Gastroesophageal sphincter (tissue), 4 donors: ENCODE measurements at places on chromosomes 12 and 14.

DNA sequence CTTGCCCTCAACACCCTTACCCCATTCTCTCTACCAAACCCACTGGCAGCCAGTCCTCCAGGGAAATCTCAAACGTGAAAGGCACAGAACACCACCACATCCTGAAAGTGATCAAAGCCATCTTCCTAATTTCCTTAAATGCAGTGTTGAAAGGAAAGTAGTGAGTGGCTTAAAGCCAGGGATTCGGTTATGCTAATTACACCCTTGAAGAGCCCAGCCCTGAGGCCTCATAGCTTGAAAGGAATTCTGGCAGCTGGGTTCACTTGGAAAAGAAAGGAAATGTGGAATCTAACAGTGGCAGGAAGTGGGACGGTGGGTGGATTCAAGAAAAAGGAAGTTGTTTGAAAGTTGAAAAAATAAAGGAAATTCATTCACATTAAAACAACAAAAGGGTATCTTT is 73.0 kb upstream of the FICD start:
- no peak overlapping the region for H3K4me3 ChIP-seq
- no peaks in the 10 kb centered on the region for H3K4me1 ChIP-seq
- no peak for ATAC-seq
- no peaks in the 10 kb centered on the region for H3K27me3 ChIP-seq
- H3K27ac ChIP-seq = no peak overlapping the region

DNA sequence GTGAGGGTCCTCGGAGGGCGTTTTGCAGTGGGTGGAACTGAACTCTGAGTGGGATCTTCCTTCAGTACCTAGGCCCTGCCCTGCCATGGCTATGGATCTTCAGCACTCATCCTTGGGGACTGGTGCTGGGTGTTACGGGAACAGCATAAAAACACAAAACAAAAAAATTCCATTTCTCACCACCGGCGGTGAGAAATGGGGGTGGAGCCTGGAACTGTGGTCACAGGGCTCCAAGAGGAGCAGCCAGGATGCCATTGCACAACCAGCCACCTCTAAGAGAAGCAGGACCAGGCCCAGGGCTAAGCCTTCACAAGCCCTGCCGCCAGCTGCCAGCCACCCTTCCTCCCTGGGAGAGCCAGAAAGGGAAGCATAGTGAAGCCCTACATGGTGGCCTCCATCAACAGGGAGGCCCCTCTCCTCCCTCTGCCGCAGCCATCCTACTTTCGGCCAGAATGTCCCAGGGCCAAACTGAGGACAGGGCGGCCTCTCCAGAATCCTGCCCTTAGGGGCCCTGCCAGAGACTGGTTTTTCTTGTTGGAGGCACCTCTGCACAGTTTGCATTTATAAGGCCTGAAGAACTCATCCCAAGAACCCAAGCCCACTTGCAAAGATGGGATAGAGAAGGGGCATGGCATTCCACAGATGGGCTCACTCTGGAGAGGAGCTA is 76.5 kb downstream of the VCPKMT start:
- no peaks in the 10 kb centered on the region for H3K36me3 ChIP-seq
- no peaks in the 10 kb centered on the region for H3K27me3 ChIP-seq
- no peak overlapping the region for H3K4me3 ChIP-seq
- peak; percentile 23 for ATAC-seq
- H3K4me1 ChIP-seq = no peaks in the 10 kb centered on the region

- H3K4me1 ChIP-seq = no peaks in the 10 kb centered on the region
- H3K27ac ChIP-seq = no peak overlapping the region
- ATAC-seq = no peak
- H3K4me3 ChIP-seq = no peak overlapping the region
- H3K36me3 ChIP-seq = peaks cover 5% of the 10 kb centered on the region
These were observed 52.3 kb downstream of the PLXNC1 start for GRCh38 chr12:94200695-94201094.

- no peaks in the 10 kb centered on the region for H3K36me3 ChIP-seq
- no peak for ATAC-seq
- H3K27me3 ChIP-seq = no peaks in the 10 kb centered on the region
- no peak overlapping the region for H3K4me3 ChIP-seq
- H3K27ac ChIP-seq = no peak overlapping the region
- H3K4me1 ChIP-seq = no peaks in the 10 kb centered on the region
These were observed 113.3 kb upstream of the PRB2 start for GRCh38 chr12:11508699-11509098.

DNA sequence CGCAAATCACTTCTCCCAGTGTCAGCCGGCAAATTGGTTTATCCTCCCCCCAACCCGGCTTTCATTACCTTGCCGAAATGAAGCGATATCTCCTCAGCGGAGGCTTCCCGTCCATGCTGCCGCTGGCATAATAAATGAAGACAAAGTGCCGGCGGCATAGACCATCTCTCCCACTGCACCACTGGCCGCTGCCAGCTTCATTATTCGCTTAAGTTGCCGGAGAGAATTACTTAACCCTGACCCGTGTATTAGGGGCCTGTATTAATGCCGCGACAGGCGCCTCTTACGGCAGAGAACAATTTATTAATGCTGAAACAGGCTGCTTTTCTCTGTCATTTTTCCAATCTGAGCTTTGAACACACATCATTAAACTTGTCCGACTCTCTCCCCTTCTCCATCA is 17.5 kb upstream of the GPATCH2L start:
- H3K36me3 ChIP-seq = no peaks in the 10 kb centered on the region
- no peak for ATAC-seq
- H3K4me1 ChIP-seq = peaks cover 12% of the 10 kb centered on the region
- no peak overlapping the region for H3K27ac ChIP-seq

- H3K27me3 ChIP-seq = no peaks in the 10 kb centered on the region
- peak overlapping the region; percentile 28 for H3K27ac ChIP-seq
- ATAC-seq = no peak
- no peaks in the 10 kb centered on the region for H3K36me3 ChIP-seq
- H3K4me3 ChIP-seq = no peak overlapping the region
These were observed 12.4 kb downstream of the LMO3 start for GRCh38 chr12:16593546-16593945.

DNA sequence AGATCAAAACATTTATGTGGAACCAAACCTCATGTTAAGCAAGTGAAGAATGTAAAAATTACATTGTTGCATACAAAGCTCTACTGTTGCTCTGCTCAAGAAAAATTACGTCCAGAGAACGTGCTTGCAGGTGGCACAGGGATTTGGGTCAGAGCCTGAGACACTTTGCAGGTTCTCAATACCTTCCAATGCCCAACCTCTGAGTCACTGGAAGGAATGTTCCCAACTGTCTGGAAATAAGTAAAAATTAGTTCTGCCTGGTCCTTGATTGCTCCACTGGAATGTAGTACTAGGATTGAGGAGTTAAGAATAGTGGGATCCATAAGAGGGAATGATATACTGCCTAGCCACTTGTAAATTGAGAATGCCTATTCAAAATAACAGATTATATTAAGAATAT is 2.8 kb upstream of the IFNG start:
- no peak overlapping the region for H3K27ac ChIP-seq
- H3K27me3 ChIP-seq = no peaks in the 10 kb centered on the region
- no peaks in the 10 kb centered on the region for H3K4me1 ChIP-seq
- H3K4me3 ChIP-seq = no peak overlapping the region

GRCh38 chr14:53494587-53494986 is 341.5 kb upstream of the DDHD1 start:
- H3K4me1 ChIP-seq = no peaks in the 10 kb centered on the region
- no peaks in the 10 kb centered on the region for H3K27me3 ChIP-seq
- ATAC-seq = peak; percentile 36
- H3K36me3 ChIP-seq = no peaks in the 10 kb centered on the region
- no peak overlapping the region for H3K4me3 ChIP-seq

GRCh38 chr12:77786675-77787074 is 44.0 kb upstream of the NAV3 start:
- no peak overlapping the region for H3K27ac ChIP-seq
- no peaks in the 10 kb centered on the region for H3K4me1 ChIP-seq
- H3K36me3 ChIP-seq = no peaks in the 10 kb centered on the region

GRCh38 chr12:12585115-12585863 is 22.6 kb upstream of the DUSP16 start:
- no peaks in the 10 kb centered on the region for H3K4me1 ChIP-seq
- no peaks in the 10 kb centered on the region for H3K27me3 ChIP-seq
- H3K27ac ChIP-seq = no peak overlapping the region
- no peaks in the 10 kb centered on the region for H3K36me3 ChIP-seq

DNA sequence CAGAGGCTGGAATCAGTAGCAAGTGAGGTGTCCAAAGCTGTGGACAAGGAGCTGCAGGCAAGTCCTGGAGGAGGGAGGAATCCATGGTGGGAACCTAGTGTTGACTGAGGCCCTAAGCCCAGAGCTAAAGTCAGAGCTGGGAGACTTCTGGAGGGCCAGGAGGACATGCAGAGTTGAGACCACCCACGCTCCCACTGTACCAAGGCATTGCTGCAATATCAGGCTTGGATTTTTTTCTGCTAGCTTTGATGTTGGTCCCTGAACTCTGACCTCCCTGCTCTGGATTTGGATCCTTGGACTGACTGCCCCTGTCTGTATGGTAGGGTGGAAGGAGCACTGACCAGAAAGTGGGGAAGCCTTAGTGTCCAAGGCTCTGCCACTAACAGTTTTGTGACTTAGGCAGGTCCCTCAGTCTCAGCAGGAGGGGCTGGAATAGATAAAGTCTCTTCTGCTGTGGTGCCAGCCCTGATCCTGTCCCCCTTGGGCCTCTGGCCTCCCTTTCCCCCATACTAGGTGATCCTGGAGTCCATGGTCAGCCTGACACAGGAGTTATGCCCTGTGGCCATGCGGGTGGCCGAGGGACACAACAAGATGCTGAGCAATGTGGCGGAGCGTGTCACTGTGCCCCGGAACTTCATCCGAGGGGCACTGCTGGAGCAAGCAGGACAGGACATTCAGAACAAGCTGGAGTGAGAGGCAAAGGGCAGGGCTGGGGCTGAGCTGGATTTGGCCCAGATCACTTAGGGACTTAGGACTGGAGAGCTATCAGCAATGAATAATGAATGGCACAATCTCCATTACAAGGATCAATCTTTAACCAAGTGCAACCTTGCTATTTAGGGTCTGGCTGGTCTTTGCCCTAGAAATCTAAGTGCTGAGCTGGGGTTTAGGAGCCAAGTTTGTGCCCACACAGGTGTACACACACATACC is 9.4 kb downstream of the CARMIL3 start:
- no peaks in the 10 kb centered on the region for H3K36me3 ChIP-seq
- no peak for ATAC-seq
- no peaks in the 10 kb centered on the region for H3K4me1 ChIP-seq
- H3K27me3 ChIP-seq = peaks cover 18% of the 10 kb centered on the region
- H3K27ac ChIP-seq = no peak overlapping the region

DNA sequence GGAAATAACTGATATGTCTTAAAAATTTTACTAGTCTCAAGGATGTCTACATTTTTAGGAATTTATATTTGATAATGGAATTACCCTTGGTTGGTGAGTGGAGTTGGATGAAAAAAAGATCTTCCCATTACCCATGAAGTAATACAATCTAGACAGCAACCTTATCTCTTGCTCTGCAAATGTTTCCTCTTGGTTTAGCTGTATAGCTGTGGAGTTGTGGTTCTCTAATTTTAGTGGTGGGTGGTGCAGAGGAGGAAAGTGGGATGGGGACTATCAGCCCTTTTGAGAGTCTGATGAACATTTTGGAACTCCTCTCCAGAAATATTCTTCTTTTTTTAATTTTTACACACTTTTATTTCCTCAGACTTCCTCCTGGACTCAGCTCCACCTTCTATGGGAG is 17.1 kb downstream of the SPX start:
- H3K36me3 ChIP-seq = no peaks in the 10 kb centered on the region
- H3K4me1 ChIP-seq = no peaks in the 10 kb centered on the region
- H3K27ac ChIP-seq = no peak overlapping the region
- H3K27me3 ChIP-seq = no peaks in the 10 kb centered on the region
- H3K4me3 ChIP-seq = no peak overlapping the region

- no peak overlapping the region for H3K4me3 ChIP-seq
- H3K27me3 ChIP-seq = peaks cover 15% of the 10 kb centered on the region
- no peaks in the 10 kb centered on the region for H3K36me3 ChIP-seq
- no peak overlapping the region for H3K27ac ChIP-seq
- no peaks in the 10 kb centered on the region for H3K4me1 ChIP-seq
These were observed 765.3 kb downstream of the MED13L start for GRCh38 chr12:115511986-115512711.

DNA sequence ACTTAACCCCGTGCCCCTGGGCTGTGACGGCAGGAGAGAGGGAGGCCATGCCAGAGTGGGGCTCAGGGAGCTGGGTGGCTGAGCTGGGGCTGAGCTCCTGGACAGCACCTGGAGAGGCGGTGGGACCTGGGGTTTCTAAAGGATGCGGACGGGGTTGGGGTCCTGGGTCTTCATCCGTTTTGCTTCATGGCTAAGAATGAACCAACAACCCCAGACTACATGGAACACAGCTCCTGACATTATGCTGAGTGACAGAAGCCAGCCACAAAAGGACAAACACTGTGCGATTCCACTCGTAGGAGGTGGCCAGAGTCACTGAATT is 60.6 kb downstream of the NCOR2 start:
- H3K27ac ChIP-seq = peak overlapping the region; percentile 4
- H3K4me1 ChIP-seq = peaks cover 80% of the 10 kb centered on the region
- no peak for ATAC-seq
- no peaks in the 10 kb centered on the region for H3K27me3 ChIP-seq

DNA sequence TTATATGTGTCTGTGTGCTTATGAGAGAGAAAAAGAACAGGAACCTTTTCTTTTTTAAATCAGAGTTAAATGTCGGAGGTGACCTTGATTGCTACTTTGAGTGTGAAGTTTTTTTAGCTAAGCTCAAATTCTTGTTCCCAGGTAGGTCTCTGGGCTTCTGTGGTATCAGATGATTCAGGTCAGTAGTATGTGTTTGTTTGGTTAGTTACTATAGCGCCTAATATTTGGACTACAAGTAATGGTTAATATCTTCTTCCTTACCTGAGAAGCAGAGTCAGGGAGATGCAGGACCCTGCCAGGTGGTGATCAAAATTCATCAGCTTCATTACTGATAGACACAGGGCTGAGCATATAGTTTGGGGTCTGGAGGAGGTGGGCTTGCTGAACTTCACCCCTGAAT is 30.8 kb downstream of the ADCK1 start:
- no peaks in the 10 kb centered on the region for H3K27me3 ChIP-seq
- no peaks in the 10 kb centered on the region for H3K36me3 ChIP-seq
- H3K27ac ChIP-seq = no peak overlapping the region
- no peak for ATAC-seq
- H3K4me3 ChIP-seq = no peak overlapping the region

DNA sequence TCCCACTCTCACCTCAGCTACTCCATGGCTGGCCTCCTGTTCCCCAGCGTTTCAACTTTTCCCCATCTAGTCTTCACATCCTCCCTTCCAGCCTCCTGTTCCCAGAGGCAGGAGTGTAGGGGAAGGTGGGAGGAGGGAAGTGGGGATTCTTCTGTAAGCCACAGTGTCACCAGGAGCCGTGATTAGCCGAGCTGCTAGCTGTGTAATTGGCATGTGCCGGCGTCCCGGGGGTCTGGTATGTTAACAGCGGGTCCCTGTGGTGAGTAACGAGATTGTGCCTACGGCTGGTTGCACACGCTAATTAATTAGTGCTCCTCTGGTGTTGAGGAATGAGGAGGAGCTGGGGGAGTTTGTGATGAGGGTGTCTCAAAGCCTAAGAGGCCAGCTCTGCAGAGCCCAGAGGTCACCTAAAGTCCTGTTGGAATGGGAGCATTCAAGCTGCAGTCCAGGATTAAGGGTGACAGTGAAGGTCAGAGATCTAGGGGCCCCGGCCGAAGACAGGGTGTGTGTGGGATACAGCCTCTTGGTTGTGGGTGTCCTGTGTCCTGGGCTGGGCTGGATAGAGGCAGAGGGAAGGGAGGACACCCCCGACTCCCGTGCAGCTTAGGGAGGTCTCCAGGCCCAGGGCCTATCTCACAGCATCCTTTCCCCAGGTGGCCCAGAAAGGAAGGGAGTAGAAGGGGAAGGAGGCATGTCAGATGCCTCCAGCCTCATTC is 10.0 kb upstream of the CALCOCO1 start:
- H3K4me1 ChIP-seq = peaks cover 10% of the 10 kb centered on the region
- no peak overlapping the region for H3K4me3 ChIP-seq
- H3K27ac ChIP-seq = no peak overlapping the region
- no peak for ATAC-seq
- no peaks in the 10 kb centered on the region for H3K36me3 ChIP-seq
